ENCODE measurements at places on chromosomes 11 and 22. TPM values are rescaled to one million over a fixed set of nuclear protein-coding genes. Genes with fewer than 3 reads are reported as not detected.

- no peaks in the 10 kb centered on the region for H3K36me3 ChIP-seq
- DNase-seq = no peak
- H3K4me3 ChIP-seq = no peak overlapping the region
- no peaks in the 10 kb centered on the region for H3K4me1 ChIP-seq
- H3K27me3 ChIP-seq = no peaks in the 10 kb centered on the region
Observed at GRCh38 chr11:34655335-34656008, 34.6 kb downstream of the EHF start.

MYO7A gene
- 23.5 TPM for total RNA-seq

ADM gene
- 77.1 TPM for total RNA-seq

- no peaks in the 10 kb centered on the region for H3K4me1 ChIP-seq
- H3K27ac ChIP-seq = no peak overlapping the region
Observed at GRCh38 chr11:36501236-36501635, 8.8 kb downstream of the TRAF6 start.

LIF gene
- total RNA-seq = 1.6 TPM

GRCh38 chr22:47286590-47286989, 524.1 kb downstream of the TBC1D22A start:
- no peaks in the 10 kb centered on the region for H3K27me3 ChIP-seq
- no peaks in the 10 kb centered on the region for H3K36me3 ChIP-seq
- no peak overlapping the region for H3K4me3 ChIP-seq

DNA sequence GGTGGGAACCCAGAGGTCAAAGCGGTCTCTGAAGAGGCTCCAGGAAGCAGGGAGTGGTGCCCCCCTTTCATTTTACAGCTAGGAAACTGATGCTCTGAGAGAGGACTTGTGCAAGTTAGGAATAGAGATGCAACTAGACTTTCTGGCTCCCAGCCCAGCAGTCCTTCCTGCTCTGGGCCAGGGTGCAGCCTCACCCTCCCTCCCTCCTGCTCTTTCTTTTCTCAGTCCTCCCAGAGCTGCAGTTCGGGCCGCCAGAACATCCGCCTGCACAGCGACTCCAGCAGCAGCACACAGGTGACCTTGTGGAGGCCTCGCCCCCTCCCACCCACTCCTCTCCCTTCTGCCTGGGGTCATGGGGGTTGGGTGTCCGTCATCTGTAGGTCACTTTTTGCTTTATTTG, 51.5 kb downstream of the LHFPL7 start:
- no peaks in the 10 kb centered on the region for H3K36me3 ChIP-seq
- H3K27me3 ChIP-seq = no peaks in the 10 kb centered on the region
- peak overlapping the region; percentile 5 for H3K4me3 ChIP-seq

SRRD gene
- 8.8 TPM for total RNA-seq

WT1 gene
- total RNA-seq = 0.66 TPM

DNA sequence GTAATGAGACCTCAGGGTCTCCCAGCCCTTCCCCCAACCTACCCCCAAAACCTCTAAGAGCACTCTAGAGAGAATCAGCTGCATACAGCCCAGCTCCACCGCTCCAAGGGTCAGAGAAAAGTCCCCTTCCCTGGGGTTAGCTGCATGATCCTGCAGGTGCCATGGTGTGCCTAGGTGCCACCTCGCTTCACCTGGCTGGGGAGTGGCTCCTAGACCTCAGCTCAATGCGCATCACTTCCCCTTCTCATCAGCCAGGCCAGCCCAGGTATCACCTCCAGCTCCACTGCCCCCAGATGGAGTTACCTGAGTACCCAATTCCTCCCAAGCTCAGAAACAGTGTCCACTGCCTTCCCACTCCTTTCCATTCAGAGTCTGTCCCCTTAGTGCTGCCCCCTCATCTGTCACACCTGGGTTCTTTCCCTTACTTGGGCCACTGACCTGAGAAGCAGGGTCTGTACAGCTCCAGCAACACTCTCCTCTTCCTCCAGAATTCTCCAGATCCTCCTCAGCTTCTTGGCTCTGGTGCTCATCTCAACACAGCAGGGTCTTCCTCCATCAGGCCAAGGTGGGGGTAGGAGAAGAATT, 1.3 kb downstream of the STARD10 start:
- peak overlapping the region; percentile 93 for H3K27ac ChIP-seq

- H3K4me1 ChIP-seq = no peaks in the 10 kb centered on the region
- no peaks in the 10 kb centered on the region for H3K36me3 ChIP-seq
- no peak for DNase-seq
- H3K27me3 ChIP-seq = peaks cover 18% of the 10 kb centered on the region
- no peak overlapping the region for H3K27ac ChIP-seq
Observed at GRCh38 chr22:30542811-30543188, 3.7 kb downstream of the SEC14L6 start.

DNA sequence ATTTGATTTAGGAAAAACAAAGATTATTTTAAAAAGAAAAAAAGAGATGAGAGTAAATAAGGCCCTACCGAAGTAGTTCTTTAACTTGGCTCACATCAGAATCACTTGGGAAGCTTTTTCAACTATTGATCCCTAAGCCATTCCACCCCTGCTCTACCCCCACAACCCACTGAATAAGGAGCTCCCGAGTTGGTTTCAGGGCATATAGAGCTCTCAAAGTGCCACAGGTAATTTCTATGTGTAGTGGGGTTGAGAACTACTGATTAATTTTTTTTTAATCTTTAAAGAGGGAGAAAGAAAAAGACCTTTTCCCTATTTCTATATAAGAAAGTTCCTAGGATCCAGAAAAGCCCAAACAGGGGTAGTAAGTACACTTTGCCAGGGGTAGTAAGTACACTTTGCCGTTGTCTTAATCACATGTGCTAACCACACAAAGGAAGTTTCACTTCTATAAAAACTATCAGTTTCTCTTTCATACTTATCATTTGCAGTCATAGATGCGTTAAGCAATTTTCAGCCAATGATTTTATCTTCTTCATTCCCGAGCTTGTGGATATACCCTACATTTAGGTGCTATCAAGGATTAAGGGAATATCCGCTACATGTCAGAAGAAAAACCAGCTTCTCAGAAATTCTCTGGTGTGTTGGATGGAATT, 108.4 kb upstream of the ZC3H12C start:
- no peak overlapping the region for H3K27ac ChIP-seq
- H3K4me1 ChIP-seq = no peaks in the 10 kb centered on the region
- DNase-seq = no peak
- no peak overlapping the region for H3K4me3 ChIP-seq
- H3K27me3 ChIP-seq = no peaks in the 10 kb centered on the region

DNA sequence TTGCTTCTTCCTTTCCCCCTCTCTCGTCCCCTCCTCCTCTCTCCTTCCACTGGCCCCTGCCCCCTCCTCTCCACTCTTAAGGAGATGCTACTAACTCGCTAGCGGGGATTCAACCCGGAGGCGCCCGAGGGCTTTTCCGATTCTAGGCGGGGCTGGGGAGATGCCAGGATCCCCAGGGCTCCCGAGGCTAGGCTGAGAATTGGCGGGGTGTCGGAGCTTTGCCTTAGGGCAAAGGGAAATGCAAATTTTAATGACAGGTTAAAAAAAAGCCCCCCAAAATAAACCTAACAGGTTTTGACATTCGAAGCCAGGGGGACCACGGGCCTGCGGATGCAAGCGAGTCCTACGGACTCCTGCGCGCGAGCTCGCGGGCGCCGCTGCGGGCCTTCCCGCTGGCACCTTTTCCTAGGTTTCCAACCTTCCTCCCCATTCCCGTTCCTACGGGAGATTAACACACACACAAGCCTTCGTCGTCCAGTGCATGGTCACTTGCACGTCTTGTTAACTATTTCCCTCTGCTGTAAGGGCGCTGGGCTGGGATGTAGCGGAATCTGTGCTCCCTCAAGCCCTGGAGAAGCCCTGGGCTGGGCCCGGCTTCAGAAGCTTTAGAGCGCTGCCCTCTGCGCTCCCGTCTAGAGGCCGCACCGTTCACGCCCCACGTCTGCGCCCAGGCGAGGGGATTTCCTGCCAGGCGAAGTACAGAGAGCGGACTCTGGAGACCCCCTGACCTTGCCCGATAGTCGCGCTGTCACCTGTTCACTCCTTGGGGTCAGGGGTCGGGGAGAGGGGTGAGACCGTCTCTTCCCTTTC, 729 bp upstream of the ALX4 start:
- H3K4me3 ChIP-seq = peak overlapping the region; percentile 58
- DNase-seq = no peak
- H3K27me3 ChIP-seq = peaks cover 92% of the 10 kb centered on the region
- no peaks in the 10 kb centered on the region for H3K36me3 ChIP-seq
- peak overlapping the region; percentile 71 for H3K27ac ChIP-seq

DNA sequence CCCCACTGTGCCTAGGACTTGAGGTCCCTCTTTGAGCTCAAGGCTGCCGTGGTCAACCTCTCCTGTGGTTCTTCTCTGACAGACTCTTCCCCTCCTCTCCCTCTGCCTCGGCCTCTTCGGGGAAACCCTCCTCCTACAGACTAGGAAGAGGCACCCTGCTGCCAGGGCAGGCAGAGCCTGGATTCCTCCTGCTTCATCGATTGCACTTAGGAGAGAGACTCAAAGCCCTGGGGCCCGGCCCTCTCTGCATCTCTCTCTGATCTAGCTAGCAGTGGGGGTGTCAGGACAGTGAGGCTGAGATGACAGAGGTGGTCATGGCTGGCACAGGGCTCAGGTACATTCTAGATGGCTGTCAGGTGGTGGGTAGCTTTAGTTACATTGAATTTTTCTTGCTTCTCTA, 63.6 kb upstream of the EMID1 start:
- no peak overlapping the region for H3K4me3 ChIP-seq
- no peak overlapping the region for H3K27ac ChIP-seq
- DNase-seq = no peak
- no peaks in the 10 kb centered on the region for H3K27me3 ChIP-seq

TRIM68 gene
- 12.6 TPM for total RNA-seq

- DNase-seq = no peak
- no peak overlapping the region for H3K27ac ChIP-seq
- H3K4me1 ChIP-seq = peaks cover 8% of the 10 kb centered on the region
- no peak overlapping the region for H3K4me3 ChIP-seq
Observed at GRCh38 chr11:116215471-116216113, 557.2 kb downstream of the BUD13 start.

DNA sequence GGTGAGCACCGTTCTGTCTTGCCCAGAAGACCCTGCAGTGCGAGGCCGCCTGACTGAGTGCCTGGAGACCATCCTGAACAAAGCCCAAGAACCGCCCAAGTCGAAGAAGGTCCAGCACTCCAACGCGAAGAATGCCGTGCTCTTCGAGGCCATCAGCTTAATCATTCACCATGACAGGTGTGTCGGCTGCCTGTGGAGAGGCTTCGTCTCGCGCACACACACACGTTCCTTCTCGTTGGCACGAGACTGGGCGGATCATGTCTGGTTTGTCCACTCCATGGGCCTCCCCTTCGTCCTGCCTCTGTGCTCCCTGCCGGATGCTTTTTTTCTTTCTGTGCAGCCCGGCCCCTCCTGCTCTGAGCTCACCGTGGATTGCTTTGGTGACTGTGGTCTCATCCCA, 51.1 kb downstream of the MUC6 start:
- no peaks in the 10 kb centered on the region for H3K27me3 ChIP-seq
- H3K36me3 ChIP-seq = peaks cover 12% of the 10 kb centered on the region
- no peak overlapping the region for H3K27ac ChIP-seq
- no peak for DNase-seq
- no peak overlapping the region for H3K4me3 ChIP-seq

- no peak for DNase-seq
- H3K27me3 ChIP-seq = peaks cover 4% of the 10 kb centered on the region
- H3K4me1 ChIP-seq = no peaks in the 10 kb centered on the region
- no peak overlapping the region for H3K4me3 ChIP-seq
Observed at GRCh38 chr11:116793772-116794097, 2.1 kb upstream of the APOA5 start.

DNA sequence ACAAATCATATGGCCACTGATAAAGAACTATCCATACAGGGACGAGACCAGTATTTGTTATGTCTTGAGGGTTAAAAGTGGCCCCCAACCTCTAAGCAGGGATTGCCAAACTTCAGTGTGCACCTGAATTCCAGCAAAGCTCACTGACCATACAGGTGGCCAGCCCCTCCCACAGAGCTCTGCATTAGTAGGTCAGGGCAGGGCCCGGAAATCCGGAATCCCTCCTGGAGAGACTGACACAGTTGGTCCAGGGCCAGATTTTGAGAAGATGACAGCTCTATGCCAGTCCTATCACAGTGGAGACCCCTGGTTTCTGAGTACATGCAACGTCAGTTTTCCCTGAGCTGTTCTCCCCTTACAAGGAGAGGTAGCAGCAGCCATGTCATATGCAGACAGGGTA, 20.8 kb downstream of the VPS37C start:
- H3K36me3 ChIP-seq = no peaks in the 10 kb centered on the region
- H3K27me3 ChIP-seq = no peaks in the 10 kb centered on the region
- H3K4me1 ChIP-seq = peaks cover 5% of the 10 kb centered on the region
- no peak overlapping the region for H3K4me3 ChIP-seq
- H3K27ac ChIP-seq = no peak overlapping the region
- DNase-seq = no peak

ZNF74 gene
- 4.8 TPM for total RNA-seq

CCDC81 gene
- 0.96 TPM for total RNA-seq

DNA sequence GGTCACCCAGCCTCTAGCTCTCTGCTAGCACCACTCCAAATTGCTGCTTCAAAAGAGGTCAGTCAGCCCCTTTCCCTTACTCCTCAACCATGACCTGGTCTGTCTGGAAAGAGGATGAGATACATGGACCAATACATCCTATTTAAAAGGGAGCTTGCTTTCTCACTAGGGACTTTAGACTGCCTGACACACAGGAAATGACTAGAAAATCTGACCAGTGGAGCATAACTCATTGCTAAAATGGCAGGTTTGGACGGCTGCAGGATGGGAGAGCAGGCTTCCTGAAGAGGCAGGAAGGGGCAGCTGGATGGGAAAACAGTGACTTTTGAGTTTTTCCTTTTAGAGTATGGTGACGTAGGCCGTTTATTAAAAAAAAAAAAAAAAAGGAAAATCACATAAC, 25.3 kb downstream of the STIM1 start:
- DNase-seq = no peak
- no peaks in the 10 kb centered on the region for H3K27me3 ChIP-seq
- peaks cover 9% of the 10 kb centered on the region for H3K4me1 ChIP-seq
- no peaks in the 10 kb centered on the region for H3K36me3 ChIP-seq

DGCR6L gene
- 73.6 TPM for total RNA-seq

GRCh38 chr22:40329466-40329865, 16.8 kb upstream of the ADSL start:
- no peaks in the 10 kb centered on the region for H3K27me3 ChIP-seq
- no peak overlapping the region for H3K27ac ChIP-seq
- H3K4me1 ChIP-seq = no peaks in the 10 kb centered on the region
- H3K36me3 ChIP-seq = no peaks in the 10 kb centered on the region
- no peak overlapping the region for H3K4me3 ChIP-seq

GRCh38 chr22:19884161-19884953, 29.7 kb upstream of the GNB1L start:
- no peaks in the 10 kb centered on the region for H3K36me3 ChIP-seq
- DNase-seq = no peak
- H3K4me3 ChIP-seq = no peak overlapping the region
- H3K27me3 ChIP-seq = no peaks in the 10 kb centered on the region
- no peaks in the 10 kb centered on the region for H3K4me1 ChIP-seq
- no peak overlapping the region for H3K27ac ChIP-seq
